ENCODE measurements at places on chromosomes 1 and 21.

DNA sequence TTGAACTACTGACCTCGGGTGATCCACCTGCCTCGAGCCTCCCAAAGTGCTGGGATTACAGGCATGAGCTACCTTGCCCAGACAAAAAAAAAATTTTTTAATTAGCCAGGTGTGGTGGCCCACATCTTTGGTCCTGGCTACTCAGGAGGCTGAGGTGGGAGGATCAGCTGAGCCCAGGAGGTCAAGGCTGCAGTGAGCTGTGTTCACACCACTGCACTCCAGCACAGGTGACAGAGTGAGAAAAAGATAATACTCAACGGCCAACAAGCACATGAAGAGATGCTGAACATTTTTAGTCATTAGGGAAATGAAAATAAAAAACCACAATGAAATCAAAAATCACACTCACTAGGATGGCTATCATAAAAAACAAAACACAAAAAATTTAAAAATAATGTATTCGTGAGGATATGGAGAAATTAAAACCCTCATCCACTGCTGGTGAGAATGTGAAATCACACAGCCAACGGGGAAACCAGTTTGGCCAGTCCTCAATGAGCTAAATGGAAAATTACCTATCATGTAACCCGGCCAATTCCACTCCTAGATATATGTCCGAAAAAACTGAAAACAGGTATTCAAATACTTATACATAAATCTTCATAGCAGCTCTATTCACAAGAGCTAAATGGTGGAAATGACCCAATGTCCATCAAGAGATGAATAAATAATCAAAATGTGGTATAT is 41.2 kb downstream of the ENAH start:
- DNase-seq, result no peak

DNA sequence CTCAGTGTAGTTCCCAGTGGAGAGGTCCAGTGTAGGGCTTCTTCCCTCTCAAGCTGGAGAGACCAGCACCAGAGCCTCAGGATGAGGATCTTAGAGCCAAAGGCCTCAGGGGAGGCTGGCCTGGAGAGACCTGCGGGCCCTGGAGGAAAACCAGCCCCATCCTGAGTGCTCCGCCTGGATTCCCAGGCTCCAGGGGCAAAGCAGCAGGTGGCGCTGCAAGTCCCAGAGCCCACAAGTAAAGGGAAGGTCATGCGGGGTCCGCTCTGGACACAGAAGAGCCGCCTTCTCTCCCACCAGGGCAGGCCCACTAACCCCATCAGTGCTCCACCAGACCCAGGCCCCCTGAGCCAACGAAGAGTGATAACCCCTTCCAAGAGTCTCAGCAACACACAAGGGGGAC is 22.7 kb downstream of the PGBD5 start:
- DNase-seq, result no peak

DNA sequence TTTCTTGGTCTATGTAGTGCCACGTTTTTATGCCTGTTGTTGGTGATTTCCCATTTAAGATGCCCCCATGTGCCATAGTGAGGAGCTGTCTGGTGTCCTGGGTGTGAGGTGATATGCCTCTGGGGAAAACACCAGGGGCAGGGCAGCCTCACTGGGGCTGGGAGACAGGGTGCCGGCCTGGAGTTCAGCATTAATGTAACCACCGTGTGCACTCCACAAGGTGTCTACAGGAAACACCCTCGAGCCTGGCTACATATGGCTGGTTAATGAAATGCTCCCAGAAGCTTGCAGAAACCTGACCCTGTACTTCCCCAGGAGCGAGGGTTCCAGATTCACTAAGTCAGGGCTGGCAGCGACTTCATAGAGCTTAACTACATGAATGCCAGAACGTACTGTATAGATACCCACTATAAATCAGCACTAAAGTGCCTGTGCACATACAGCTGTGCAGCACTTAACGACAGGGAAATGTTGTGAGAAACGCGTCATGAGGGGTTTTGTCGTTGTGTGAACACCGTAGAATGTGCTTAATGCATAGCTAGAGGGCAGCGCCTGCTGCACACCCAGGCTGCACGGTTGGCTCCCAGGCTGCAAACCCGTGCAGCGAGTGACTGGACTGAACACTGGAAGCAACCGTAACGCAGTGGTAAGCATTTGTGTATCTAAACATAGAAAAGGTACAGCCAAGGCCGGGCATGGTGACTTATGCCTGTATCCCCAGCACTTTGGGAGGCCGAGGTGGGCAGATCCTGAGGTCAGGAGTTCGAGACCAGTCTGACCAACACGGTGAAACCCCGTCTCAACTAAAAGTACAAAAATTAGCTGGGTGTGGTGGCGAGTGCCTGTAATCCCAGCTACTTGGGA is 10.4 kb downstream of the TFF2 start:
- DNase-seq, result no peak

- no peak for DNase-seq
These were observed 108.2 kb downstream of the DIRAS3 start for GRCh38 chr1:67942274-67942673.

DNA sequence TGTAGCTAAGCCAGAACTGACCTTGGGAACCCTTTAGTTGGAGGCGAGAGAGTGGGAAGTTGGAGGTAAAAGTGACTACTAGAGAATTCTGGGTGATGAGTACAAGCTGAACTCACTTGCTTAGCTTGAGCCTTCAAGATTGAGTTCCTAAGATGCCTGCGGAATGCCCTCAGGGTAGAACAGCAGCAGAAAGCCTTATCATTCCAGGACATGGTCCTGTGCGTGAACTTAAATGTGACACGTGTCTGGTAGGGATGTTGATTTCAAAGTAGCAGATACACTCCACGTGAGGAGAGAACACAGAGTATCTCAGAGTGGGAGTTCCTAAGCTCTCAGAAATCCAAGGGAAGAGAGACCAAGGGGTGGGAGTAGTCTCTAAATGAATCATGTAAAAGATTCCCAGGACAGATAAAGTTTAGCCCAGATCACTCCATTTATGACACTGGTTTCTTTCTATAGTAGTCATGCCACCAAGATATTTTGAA is 60.1 kb downstream of the KCNK1 start:
- DNase-seq, result peak; percentile 5

DNA sequence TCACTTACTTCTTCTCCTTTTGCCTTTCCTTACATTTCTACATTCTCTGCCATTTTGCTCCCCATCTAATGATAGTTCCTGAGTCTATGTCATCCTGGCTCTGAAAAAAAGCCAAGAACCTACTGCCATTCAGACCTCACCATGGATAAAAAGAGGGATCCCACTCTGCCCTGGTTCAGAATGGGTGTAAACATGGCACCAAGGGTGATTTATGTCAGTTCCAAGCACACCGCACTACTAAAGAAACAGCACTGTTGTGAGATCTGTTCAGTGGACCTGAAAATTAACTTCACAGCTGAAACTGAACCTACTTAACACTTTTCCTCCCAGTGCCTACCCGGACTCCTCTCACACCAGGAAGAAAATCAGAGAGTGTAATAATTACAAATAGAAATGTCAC is 72.3 kb upstream of the NTPCR start:
- no peak for DNase-seq

GRCh38 chr1:20666804-20667203 is 5.6 kb upstream of the DDOST start:
- DNase-seq, result peak; percentile 27

GRCh38 chr1:217899614-217900013 is 268.5 kb downstream of the SPATA17 start:
- DNase-seq, result no peak

DNA sequence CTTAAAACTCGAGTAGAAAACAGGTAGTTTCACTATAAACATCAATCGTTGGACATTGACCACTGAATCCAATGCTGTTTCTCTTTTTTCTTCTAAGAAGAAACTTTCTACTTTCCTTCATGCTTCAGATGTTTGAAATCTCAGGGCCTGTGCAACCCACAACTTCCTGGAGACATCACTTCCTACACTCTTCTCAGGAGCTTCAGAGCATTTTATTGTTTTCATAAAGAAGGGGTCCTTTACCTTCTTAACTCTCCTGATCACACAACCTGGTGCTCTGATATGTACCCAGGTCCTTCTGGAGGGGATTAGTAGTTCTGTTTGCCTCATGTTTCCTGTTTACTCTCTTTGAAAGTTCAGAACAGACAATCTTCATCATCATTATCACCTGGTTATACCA is 113.0 kb upstream of the VAV3 start:
- DNase-seq, result no peak

DNA sequence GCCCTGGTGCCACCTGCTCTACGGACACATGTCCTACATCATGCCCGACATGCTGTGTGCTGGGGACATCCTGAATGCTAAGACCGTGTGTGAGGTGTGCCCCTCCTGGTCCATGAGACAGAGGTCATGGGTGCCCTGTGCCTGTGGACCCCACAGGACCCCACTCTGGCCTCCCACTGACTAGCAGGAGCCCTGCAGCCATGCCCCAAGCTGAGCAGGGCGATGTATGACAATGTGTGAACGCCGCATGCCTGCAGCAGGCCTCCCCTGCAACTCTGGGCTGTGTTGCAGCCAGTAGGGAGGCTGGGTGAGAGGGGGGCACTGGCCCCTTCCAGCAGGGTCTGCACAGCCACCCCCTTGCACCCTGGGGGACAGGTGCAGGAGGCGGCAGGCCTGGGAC is 30.0 kb downstream of the PRSS38 start:
- no peak for DNase-seq

- DNase-seq, result no peak
These were observed 14.0 kb upstream of the AIM2 start for GRCh38 chr1:159090286-159091179.

- no peak for DNase-seq
These were observed 263.2 kb downstream of the KCTD3 start for GRCh38 chr1:215830226-215830810.

DNA sequence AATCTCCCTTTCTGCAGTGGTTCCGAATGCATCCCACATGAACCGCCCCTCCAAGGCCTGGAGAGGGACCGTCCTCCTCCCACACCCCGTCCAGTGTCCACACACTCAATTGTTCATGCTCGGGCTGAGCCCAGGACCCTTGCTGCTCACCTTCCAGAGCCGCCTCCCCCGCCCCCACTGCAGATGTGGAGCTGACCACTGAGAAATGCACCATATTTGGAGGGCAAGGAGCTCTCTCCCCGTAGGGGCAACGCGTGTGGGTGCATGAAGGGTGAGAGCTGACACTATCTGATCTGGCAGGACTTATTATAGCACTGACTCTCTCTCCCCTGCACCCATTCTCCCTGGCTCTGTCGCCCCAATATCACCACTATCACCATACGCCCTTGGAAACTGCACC is 4.0 kb upstream of the S100A3 start:
- no peak for DNase-seq

DNA sequence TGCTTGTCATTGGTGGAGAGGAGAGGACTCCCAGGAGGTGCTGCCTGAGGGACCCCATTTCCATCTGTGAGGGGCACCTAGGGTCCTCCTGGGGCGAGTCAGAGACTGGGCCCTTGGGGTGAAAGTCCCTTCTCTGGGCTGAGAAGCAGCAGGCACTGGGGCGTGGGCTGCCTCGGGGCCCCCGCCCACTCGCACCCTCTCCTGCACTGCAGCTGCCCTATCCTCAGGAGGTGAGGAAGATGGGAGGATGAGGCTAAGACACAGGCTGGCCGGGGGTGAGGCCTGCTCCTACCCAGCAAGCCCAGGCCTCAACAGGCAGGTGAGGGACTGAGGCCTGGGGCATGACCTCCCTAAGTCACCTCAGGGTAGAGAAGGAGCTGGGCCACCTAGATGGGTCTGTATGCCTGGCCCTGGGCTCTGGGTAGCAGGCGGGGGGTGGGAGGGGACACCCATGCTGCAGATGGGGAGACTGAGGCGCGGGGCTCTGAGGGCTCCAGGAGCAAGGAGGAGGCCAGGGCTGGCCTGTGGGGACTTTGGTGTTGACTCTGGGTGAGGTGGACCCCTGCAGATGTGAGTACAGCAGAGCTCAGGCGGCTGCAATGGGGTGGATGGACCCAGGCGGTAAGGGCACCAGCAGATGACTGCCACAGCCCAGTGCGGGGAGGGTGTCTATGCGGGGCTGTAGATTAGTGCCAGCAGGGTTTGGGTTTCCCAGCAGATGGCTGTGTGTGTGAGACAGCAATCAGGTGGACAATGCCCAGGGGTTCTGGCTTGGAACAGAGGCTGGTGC is 10.4 kb upstream of the ZNF669 start:
- DNase-seq, result no peak

GRCh38 chr1:74835051-74835450 is 102.1 kb downstream of the TYW3 start:
- no peak for DNase-seq

- no peak for DNase-seq
These were observed 36.4 kb downstream of the PRKCZ start for GRCh38 chr1:2086446-2087078.

DNA sequence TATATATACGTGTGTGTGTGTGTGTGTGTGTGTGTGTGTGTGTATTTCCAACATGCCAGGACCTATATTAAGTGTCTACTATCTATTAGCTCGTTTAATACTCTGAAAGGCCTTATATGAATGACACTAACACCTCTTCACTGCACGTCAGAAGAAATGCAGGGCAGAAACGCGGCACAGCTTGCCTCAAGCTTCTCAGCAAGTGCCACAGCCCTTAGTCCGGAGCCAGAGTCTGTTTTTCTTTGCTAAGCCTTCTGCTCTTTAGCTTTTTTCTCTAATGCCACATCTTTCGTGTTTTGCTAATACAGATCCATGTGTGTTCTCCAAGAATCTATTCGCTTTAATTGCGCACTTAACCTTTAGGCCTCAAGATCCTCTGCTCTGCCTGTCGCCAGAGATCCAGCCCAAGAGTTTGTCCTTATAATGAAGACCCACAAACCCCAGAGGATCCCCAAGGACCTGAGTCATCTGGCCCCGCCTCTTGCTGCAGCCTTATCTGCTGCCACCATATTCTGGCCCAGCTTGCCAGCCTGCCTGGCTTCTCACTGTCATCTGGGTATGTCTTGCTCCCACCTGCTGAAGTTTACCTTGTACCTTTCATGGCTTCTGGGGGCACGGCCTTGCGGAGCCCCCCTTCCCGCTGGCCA is 2.0 kb upstream of the TRIM58 start:
- DNase-seq, result no peak

DNA sequence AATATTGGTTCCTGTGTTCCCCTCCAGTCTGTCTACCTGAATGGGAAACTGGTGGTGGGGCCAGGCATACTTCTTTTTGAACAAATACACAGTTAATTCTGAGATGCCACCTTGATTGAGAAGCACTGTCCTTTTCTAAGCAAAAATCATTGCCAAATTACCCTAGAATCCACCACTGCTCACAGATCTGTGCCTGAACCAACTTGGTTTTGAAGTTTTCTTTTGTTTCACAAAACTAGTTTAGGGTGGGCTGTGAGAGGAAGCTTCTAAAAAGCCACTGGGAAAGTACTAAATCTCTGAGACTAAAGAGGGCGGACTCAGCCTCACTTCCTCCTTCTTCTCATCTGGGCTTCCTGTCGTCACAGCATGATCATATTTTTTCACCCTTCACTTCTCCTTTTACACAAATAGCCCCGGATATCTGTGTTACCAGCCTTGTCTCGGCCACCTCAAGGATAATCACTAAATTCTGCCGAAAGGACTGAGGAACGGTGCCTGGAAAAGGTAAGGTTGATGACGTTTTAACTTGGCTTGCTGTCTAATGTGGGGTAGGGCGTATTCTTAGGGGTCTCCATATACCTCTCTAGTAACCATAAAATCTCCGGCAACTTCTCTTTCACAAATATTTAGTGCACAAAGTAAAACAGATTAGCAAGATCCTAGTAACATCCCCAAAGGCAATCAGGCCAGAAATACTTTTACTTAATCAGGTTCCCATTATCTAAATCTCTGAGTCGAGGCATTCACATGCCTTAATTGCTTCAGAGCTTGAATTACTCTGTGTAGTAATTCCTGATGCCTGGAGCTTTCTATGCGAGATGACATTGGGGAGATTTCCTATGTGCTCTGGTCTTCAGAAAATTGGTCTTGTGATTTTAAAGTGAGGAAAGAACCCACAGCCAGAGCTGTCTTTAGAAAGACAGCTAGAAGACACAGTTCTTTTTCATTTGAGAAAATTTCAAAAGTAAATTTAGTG is at the start of gene CD53:
Gene CD53 (plus strand): TSS at position 404 of the 976 bp plus-strand sequence. CDS start 18,261 bp downstream, outside the sequence.
- no peak for DNase-seq

Measured in HTR-8/SVneo (cell line).